ENCODE measurements at places on chromosomes 11 and 22.

DNA sequence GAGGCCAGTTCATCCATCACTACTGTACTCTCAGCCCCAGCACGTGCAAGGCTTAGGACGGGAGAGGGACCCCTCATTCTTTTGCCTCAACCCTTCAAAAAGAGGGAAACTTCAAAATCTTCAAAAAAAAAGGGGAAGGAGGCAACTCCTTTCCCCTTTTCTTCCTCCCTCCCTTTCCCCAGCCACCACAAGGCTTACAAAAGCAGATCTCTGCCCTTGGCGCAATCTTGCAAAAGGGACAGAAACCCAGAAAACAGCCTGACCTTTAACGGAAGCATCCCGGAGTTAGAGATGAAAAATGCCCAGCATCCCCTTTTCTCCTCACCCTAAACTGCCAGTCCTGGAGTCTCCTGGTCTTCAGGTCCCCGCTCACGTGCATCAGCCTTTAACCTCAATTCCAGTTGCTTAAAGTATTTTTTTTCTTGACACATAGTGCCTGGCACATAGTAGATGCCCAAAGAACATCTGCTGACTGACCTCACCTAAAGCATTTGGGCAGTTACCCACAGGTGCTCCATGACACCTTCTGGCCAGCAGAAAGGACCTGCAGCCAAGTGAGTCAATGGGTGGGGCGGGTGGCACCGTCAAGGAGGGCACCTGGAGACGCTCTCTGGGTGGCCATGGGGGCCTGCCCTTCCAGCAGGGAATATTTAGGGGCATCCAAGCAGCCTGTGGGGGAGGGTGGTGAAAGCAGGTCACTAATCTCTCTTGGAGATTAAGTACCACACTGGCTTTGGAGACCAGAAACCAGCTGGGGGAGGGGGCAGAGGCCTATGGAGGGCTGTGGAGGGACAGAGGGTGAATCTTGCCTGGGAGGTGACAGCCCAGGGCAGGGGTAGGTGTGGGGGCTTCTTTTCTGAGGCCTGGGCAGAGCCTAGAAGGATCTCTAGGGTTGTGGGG lies 16.3 kb downstream of the NECTIN1 start:
- DNase-seq: peak; percentile 97

GRCh38 chr11:132959693-132960092 lies 572.6 kb downstream of the OPCML start:
- no peak for DNase-seq

DNA sequence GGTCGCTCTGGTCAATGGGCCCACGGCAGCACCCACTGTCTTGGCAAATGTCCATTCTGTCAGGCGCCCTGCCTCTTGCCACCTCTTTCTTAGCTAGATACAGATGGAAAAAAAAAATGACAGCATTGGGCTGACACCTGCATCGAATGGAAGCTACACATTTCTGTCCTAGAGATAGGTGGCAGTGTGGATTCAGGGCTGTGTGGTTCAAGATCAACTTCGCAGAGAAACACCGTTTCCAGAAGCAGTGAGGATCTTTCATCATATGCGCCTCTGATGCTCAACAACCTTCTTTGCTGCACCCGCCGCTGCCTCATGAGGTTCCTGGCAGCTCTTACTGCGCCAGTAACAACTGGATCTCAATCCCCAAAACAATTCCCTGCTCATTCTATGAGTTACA lies 236.3 kb downstream of the KIRREL3 start:
- DNase-seq: no peak

GRCh38 chr11:79291948-79292347 lies 148.9 kb downstream of the TENM4 start:
- DNase-seq: no peak

- DNase-seq: no peak
Observed at GRCh38 chr11:110079726-110080125, 13.5 kb upstream of the ZC3H12C start.
